ENCODE measurements at places on chromosomes 1 and 21.

DNA sequence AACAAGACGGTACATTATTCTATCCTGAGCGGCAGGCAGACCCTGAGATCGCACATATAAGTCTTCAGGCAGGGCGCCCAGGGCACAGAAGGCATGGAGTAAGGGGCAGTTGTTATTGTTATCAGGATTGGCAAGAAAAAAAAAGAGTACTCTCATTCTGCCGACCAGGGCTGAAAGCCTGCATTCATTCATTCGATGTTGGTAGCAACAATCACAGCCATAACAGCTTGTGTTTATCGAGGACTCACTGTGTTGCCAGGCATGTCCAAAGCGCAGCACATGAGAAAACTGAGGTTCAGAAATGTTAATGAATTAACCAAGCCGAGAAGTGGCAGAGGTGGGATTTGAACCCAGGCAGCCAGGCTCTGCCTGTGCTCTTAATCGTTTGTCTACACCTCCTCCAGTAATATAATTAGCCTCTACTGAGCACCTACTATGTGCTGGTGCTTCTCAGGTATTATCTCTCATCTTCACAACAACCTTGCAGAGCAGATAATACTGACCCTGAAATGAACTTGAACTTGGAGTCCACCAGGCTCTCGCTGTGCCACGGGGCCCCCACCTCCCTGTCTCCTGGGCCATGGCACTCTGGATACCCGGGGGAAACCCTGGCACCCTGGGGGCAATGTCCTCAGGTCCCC is 56.2 kb downstream of the TAS1R2 start:
- DNase-seq: no peak

- DNase-seq: no peak
These were observed 7.6 kb downstream of the CYP4X1 start for GRCh38 chr1:47031059-47031458.

- DNase-seq: no peak
These were observed 17.2 kb upstream of the PTAFR start for GRCh38 chr1:28193701-28194161.

DNA sequence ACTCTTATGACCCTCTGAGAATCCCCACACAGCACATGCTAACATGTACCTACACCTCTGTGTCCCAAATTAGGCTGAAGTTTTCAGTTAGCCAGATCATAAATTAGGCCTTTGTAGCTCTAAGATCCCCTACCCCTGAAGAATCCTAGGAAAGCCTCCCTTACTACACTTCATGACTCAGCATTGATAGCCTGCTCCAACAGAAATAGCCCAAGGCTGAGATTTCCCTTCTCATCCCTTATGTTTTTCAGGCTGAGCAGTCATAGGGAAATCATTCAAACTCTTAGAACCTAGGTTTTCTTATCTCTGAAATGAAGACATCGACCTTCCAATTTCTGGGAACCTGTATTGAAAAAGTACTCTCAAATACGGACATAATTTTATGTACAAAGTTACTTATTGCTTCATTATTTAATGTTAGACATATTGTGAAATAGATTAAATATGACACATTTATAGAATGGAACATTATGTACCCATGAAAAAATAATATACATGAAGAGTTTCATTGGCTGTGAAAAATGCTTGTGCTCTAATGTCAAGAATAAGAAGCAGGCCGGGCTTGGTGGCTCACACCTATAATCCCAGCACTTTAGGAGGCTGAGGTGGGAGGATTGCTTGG is 122.4 kb upstream of the UBE2U start:
- DNase-seq: no peak

DNA sequence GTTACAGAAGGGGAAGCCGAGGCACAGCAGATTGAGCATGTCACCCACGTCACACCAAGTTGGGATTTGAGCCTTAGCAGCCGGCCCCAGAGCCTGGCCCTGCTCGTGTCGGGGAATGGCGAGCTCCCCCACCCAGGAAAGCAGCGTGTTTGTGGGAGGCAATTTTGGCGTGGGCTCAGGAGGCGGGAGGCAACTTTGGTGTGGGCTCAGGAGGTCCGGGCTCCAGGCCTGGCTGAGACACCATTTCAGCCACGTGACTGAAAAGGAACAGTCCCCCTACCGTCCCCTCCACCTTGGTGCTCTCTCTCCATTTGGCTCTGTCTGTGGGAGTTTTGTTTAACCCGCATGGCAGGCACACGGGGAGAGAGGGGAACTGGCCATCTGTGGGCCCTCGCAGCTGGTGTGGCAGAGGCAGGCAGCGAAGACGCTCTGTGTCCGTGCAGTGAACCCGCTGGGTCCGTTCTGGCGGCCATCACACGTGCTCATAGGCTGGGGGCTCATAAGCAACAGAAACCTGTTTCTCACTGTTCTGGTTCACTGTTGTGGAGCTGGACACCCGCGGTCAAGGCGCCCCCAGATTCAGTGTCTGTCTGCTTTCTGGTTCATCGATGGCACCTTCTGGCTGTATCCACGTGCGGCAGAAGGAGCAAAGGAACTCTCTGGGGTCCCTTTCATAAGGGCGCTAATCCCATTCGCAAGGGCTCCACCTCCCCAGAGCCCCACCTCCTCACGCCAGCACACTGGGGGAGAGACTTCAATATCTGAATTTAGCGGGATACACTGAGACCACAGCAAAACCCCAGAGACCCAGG is 110.2 kb downstream of the CRYAA start:
- no peak for DNase-seq

DNA sequence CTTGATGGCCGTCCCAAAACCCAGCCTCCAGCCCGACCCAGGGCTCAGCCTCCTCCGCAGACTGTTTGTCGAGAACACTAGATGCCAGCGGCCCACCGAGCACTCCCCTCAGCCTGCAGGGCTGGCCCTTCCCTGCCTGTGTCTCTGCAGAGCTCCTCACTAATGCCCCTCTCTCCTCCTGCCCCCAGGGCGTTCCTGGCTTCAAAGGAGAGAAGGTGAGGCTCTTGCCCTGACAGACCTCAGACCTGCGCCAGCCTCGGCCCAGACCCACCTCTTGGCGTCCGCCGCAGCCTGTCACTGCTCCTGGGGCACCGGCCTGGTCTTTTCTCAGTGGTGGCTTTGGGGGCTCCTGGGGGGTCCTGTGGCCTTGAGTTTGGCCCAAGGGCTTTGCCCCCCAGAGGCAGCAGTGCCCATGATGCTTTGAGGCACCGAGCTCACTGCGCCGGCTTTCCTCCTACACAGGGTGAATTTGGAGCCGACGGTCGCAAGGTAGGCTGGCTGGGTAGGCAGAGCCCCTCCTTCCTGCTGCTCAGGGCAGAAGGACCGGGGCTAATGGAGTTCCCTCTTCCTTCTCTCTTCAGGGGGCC is 18.4 kb downstream of the COL6A2 start:
- no peak for DNase-seq

GRCh38 chr21:32979598-32980268 is 46.0 kb upstream of the OLIG2 start:
- no peak for DNase-seq

DNA sequence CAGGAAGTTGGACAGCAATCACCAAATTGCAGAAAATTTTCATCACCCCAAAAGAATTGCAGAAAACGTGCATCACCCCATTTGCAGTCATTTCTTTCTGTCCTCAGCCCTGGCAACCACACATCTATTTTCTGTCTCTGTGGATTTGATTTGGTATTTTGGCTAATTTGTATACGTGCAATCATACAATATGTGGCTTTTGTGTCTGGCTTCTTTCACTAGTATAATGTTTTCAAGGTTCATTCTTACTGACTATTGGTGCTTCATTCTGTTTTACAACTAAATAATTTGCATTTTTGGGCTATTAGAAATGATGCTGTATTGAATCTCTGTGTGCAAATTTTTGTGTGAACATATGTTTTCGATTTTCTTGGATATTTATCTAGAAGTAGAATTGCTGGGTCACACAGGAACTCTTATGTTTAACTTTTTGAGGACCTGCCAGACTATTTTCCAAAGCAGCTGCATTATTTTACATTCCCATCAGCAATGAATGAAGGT is 24.8 kb upstream of the PRDM2 start:
- DNase-seq: peak; percentile 46

- no peak for DNase-seq
These were observed 75.1 kb upstream of the CAPZB start for GRCh38 chr1:19560480-19560879.

- DNase-seq: no peak
These were observed 10.9 kb downstream of the YARS1 start for GRCh38 chr1:32806290-32806689.

- no peak for DNase-seq
These were observed 45.9 kb upstream of the COL6A1 start for GRCh38 chr21:45935628-45936027.

DNA sequence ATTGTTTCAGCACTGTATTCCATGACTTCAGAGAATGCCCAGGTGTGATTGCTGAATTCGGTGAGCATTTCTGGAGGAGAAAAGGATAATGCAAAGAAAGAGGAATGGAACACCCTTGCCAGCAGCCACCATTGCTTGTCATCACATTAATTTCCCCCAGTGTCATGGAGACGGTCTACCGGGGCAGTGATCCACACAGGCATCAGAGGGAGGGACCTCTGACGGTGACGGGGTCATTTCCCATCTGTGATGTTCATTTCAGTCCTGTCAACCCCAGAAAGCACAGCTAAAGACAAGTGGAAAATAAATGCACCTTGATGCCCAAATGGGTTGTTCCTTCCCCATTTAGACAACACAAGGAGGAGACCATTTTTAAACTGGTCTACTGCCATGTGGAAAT is 376.4 kb downstream of the PCP4 start:
- no peak for DNase-seq

- no peak for DNase-seq
These were observed 1699.1 kb downstream of the BRINP3 start for GRCh38 chr1:188778578-188778977.

Data from AG09319 (cell line).